ENCODE measurements at places on chromosomes 6 and 20.

- peak; percentile 91 for DNase-seq
Measured at GRCh38 chr6:91149956-91150705, 563.3 kb upstream of the MAP3K7 start.

- DNase-seq: no peak
Measured at GRCh38 chr6:89350281-89350966, 2.1 kb downstream of the UBE2J1 start.

- DNase-seq: no peak
Measured at GRCh38 chr20:595330-596308, 14.5 kb downstream of the TCF15 start.

DNA sequence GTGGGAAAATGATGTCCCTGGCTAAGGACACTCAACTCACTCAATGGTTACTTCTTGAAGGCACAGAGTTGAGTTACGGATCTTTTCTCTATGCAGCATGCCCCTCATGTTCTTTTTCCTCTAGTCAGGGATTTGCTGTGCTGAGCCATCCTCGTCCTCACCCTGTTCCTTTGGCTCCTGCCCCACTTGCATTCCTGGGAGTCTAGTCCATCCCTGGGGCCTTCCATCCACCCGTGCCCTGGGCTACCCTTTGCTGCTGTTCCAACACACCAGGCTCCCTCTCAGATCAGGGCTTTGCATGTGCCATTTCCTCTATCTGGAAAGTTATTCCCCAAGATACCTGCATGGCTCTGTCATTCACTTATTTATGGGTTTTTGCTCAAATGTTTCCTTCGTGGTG is 13.3 kb upstream of the KCNG1 start:
- DNase-seq: no peak

DNA sequence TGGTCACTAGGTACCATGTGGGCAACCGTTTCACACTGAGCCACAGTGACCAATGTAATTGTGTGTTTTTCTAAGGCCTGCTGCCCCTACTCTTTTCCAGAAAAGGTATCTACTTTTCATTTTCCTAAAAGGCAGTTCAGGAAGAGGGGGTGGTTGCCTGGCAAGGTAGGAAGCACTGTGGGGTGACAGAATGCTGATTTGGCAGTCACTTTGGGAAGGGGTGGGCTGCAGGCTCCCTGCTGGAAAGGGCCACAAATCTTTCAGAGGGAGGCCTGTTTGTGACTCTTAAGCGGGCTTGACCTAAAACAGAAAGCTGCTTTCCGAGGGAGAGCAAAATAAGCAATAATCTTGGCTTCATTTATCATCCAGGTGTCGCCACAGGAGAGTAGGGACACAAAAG is 5.2 kb upstream of the NNAT start:
- no peak for DNase-seq

DNA sequence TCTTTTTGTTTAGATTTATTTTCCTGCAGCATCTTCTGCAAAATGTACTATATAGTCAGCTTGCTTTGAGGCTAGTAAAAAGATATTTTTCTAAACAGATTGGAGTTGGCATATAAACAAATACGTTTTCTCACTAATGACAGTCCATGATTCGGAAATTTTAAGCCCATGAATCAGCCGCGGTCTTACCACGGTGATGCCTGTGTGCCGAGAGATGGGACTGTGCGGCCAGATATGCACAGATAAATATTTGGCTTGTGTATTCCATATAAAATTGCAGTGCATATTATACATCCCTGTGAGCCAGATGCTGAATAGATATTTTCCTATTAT is 3.2 kb downstream of the FOXC1 start:
- DNase-seq: no peak

GRCh38 chr6:20633566-20634340 is 99.5 kb downstream of the CDKAL1 start:
- no peak for DNase-seq

DNA sequence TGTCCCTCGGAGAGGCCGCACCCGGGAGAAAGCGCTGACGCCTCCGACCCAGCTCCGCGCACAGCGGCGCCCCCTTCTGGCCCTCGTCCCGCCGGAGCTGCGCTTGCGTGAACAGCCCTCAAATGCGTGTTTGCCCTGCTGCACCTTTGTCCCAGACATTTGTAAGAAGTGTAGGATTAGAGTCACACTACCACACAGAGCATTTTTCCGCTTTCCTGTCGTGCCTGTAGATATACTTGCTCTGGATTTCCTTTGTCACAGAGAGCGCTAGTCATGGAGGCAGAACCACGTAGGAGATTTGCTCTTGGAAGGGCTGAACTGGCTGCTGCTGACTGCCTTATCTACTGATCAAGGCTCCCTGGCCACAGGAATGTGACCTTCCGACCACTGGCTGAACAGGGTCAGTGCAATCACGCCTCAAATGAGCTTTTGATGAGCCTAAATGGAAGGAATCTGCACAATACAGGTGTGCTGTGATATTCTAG is 62.3 kb downstream of the PAX1 start:
- no peak for DNase-seq

- no peak for DNase-seq
Measured at GRCh38 chr6:47492355-47492754, 14.8 kb downstream of the CD2AP start.

All from retinal pigment epithelial cell (primary cell).